ENCODE measurements at places on chromosomes 3 and 15.
A peak's percentile ranks its signal among the peaks of the same experiment; 100 is the strongest.

- DNase-seq, result peak; percentile 90
Observed at GRCh38 chr3:55476515-55476914, 10.6 kb downstream of the WNT5A start.

GRCh38 chr3:97916576-97916975 lies 55.7 kb downstream of the RIOX2 start:
- no peak for DNase-seq

DNA sequence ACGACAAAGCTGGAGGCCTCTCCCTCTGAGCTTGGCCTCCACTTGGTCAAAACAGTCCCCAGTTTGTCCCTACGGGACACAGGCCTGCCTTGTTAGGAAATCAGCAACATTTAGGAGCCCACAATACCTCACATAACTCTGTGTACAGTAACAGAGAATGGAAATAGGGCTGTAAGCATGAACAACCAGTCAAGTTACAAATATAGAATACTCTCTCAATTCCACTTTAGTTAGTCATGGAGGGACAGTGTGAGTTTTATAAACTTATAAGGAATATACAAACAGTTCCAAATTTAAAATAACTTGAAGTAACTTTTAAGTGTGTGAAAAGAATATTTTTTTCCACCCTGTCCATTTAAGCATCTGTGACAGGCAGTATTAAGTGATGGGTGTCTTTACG lies 129.4 kb downstream of the PGPEP1L start:
- peak; percentile 48 for DNase-seq

DNA sequence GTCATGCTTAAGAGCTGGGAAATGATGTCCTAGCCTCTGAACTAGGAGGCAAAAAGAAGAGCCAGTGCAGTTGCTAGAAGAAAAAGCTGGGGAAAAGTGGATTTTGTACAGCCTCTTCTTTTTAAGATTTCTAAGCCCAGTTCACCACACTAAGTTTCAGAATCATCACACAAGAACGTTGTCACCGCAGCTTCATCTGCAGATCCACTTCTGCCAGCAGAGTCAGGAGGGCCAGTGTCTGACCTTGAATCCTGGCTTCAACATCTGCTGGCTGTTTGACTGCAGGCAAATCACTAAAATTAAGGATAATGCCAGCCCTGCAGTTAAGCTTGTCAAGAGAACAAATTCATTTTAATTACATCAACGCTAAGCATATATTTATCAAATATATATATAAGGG lies 36.2 kb downstream of the HDC start:
- DNase-seq, result no peak

- no peak for DNase-seq
Observed at GRCh38 chr3:24311881-24312280, 182.8 kb downstream of the THRB start.

DNA sequence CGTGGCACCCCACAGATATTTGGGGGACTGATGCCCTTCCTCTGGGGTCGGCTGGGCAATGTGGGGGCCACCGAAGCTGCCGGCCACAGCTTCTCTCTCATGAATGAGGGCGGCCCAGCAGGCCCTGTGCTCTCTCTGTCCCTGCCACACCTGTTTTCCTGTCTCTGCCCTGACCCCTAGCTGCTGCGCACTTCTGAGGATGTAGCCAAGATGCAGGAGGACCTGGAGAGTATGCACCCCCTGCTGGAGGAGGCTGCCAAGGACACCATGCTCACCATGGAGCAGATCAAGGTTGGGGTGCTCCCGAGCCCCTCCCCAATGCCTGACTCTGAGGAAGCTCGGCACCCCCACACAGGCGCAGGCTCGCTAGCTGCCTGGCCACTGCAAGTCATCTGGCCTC lies 59.7 kb downstream of the SEMA3G start:
- peak; percentile 71 for DNase-seq

DNA sequence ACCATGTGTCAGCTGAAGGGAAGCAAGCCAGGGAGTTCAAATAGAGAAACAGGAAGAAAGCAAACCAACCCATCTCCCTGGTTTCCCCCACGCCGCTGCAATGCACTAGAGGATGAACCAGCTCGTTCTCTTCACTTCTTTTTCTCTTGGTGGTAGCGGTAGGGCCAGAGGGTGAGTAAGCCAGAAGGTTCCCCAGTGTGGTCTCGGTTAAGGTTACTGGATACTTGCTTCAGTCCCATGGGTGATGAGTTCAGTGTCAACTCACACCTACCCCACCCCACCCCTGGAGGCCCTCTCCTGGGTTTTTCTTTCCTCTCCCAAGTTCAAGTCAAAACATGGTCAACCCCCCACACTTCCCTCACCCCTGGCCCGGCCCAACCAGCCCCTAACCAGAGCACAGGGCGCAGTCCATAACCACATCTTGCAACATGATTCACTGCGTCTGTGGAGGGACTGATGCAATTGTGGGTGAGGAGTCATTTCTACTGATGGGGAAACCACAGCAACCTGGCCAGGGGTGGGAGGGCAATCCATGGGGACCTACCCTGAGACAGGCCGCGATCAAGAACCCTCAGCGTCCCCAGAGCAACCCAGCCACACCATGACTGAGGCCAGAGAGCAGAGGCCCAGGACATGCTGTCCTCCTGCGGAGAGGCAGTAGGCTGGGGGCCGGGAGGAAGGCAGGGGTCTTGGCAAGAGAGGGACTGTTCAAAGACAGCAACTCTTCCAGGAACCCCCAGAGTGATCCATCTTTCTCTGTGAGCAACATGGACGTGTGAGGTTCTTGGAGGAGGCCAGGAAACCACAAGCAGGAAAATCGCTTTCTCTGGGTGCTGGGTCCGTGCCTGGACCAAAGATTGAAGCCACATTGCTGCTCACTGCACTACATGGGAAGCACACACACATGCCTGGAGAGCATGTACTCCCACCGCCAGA lies 276.6 kb downstream of the UACA start:
- peak; percentile 75 for DNase-seq

DNA sequence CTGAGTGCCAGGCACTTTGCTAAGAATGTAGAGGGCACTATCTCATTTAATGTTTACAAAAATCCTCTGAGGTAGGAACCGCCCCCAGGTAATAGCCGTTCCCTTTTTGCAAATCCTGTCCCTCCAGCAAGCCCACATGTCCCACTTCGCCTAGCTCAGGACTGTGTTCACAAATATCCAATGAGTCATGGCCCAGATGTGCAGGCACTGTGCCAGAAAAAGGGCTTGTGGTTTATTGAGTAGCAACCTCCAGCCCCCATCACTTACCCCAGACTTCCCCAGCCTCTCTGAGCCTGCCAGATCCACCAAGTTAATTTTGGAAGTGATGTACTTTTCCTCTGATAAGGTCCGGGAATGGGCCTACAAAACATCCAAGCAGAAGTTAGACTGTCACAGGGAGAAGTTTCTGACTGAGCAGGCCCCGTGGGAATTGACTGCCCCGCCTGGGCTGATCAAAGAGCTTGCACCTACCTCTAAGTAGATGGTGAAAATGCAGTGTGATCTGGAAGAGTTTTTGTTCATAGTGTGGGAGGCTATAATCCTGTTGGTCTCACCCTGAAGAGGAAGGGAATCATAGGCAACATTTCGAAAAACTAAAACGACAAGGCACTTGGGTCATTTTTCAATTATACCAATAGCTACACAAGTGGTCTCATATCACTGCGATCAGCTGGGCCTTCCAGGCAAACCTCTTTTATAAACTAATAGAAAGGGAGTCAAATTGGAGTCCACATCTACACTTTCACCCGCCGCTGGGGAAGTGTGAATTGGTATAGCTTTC lies 15.7 kb downstream of the KIF9 start:
- DNase-seq, result peak; percentile 85

GRCh38 chr15:73069109-73069508 lies 16.8 kb downstream of the NEO1 start:
- DNase-seq, result no peak

DNA sequence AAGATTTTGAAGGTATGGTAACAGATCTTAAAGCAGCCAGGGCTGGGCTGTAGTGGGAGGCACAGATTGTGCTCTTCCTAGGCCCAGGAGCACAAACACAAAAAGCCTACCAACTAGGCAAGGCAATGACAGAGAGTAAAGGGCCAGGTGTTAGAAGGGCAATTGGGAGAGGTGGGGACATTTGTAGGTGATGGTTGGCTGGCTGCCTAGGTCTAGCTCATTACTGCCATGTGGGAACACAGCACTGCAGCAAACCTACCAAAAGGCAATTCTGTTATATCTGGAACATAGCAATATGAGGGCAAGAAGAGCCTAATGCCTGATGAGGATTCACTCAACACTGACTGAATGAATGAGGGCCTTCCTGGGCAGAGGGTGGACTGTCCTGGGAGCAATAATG lies 30.4 kb downstream of the ARHGEF3 start:
- DNase-seq, result no peak

DNA sequence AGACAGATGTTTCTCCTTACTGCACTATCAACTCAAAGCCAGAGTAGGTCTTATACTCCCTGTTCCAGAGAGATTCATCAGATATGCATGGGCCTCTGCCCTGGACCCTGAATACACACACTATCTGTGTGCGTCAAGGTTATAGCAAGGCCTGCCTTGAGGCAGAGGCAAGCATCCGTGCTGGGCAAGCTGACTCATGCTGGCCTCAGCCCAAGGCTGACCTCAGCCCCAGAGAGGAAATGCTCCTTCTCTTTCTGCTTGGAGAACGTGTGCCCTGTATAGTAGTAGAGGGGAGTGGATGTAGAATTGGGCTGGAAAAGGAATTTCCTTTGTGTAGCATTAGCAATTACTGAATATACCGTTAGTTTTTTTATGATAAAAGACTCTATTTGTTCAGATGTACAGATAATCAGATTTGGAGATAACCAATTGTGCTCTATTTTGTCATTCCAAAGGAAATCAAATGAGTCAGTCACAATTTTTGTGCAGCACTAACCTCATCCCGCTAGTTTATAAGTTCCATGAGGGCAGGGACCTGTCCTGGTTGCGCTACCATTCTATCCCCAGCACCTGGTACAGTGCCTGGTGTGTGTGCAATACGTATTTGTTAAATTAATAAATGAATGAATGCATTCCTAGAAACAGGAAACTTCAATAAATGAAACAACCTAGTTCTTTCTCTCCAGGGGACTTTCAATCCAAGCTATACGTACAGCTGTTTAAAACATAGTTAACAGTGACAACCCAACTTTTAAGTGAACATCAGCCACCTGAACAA lies 13.3 kb upstream of the PAQR9 start:
- DNase-seq, result peak; percentile 88

GRCh38 chr15:63839722-63840121 lies 6.0 kb upstream of the HERC1 start:
- DNase-seq, result no peak

- DNase-seq, result no peak
Observed at GRCh38 chr15:83549623-83550022, 102.5 kb downstream of the SH3GL3 start.

- DNase-seq, result no peak
Observed at GRCh38 chr3:139020036-139020867, 474 bp downstream of the PRR23B start.

DNA sequence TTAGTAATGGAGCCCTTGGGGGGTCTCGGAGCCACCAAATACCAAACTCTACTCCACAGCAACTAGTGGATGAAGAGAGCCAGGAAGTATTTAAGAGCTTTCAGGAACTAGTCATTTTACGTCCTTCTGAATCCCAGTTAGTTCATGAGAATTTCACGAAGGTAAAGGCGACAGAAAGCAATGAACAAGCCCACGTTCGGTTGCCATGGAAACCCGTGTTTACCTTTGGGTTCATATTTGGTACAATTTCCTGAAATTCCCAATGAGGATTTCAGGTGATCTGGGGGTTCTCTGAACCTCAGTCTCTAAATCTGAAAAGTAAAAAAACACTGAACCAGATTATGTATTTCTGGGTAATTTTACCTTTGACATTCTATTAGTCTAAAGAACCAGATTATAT lies 93.0 kb downstream of the BDH1 start:
- no peak for DNase-seq

DNA sequence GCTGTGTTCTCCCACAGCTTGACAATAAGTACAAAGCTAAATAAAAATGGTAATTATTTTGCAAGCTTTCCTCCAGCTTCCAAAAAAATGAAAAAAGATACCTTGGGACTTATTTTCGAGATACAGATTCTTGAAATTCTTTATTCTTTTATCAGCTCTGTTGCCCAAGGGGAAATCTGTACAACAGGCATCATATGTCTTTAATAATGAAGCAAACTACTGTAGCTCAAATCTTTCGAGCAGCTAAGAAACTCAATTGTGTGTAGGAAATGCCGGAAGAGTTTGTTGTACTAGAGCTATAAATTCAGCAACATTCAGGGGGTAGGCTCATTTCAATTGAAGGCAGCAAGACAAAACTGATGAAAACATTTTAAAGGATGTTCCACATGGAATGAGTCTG lies 297.7 kb downstream of the GBE1 start:
- DNase-seq, result no peak

GRCh38 chr15:89051875-89052274 lies 36.4 kb upstream of the ABHD2 start:
- peak; percentile 44 for DNase-seq

DNA sequence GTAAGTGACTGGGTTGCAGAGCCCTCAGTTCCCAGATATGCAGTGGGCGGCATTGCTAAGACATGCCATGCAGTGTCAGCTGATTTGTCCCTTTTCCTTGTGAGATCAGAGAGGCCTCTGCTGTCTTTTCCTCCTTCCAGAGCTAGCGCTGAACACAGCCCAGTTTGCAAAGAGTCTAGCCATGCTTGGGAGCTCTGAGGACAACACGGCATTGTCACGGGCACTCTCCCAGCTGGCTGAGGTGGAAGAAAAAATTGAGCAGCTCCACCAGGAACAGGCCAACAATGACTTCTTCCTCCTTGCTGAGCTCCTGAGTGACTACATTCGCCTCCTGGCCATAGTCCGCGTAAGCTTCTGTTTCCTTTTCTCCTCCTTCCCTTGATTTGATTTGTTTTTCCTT lies 20.0 kb upstream of the SNX22 start:
- no peak for DNase-seq

GRCh38 chr15:79635149-79635771 lies 203.1 kb downstream of the MINAR1 start:
- DNase-seq, result no peak

GRCh38 chr3:55622116-55622515 lies 135.0 kb upstream of the WNT5A start:
- peak; percentile 20 for DNase-seq

DNA sequence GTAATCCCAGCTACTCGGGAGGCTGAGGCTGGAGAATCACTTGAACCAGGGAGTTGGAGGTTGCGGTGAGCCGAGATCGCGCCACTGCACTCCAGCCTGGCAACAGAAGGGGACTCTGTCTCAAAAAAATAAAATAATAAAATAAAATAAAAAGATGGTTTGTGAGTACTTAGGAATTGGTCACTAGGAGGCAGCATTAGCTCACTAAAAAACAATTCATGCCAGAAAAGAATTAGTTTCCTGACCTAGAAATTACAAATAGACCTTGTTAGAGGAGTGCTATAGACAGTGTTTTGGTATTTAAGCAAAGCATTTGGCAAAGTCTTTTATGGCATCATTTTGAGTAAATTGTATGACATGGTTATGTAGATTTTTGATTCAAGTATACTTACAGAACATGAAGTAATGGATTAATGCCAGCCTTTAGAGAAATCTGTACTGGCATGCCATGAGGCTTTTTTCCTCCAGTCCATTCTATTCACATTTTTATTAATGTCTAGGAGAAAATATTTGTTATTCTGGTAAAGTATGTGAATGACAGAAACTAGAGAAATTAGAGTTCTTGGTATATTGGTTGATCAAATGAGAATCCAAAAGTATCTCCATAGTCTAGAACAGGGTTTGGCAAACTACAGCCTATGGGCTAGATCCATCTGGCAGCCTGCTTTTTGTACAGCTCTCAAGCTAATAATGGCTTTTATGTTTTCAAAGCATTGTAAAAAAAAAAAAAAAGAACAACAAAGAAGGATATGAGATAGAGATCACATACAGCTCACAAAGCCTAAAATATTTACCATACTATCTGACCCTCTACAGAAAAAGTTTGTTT lies 81.6 kb downstream of the LRRC49 start:
- peak; percentile 19 for DNase-seq

GRCh38 chr15:64991536-64992135 lies 1.9 kb upstream of the SPG21 start:
- no peak for DNase-seq

Data from AG08396 (cell line).